Tongue (tissue), 3 donors: ENCODE measurements at places on chromosomes 3 and 15. TPM values are rescaled to one million over a fixed set of nuclear protein-coding genes. Genes with fewer than 3 reads are reported as not detected.

Gene XXYLT1
- total RNA-seq = 29.5 TPM

Gene PAQR9
- not detected for total RNA-seq

Gene SSUH2
- 2.2 TPM for total RNA-seq

Gene ZPLD1
- total RNA-seq = not detected

Gene GCNT3
- total RNA-seq = 5.3 TPM

GRCh38 chr3:69095636-69096035 is 10.9 kb downstream of the ARL6IP5 start:
- DNase-seq = no peak

DNA sequence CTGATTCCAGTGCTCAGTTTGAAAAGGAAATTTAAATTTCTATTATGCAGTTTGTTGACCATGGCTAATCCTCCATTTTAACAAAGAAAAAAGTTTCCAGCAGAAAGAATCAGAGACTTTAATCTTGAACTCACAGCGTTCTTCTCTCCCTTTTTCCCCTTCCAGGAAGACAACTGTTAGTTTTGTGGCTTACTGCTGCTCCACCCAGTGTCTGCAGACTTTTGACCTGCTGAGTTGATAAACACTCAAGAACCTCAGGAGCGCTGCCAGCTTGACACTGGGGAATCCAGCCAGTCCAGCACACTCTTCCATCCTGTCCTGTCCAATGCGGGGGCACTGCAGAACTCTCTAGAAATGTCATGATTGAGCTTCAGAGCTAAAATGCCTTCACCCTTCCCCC is 134.6 kb downstream of the LRRC28 start:
- DNase-seq = no peak

GRCh38 chr15:76199106-76200082 is 111.9 kb downstream of the ETFA start:
- DNase-seq = no peak

DNA sequence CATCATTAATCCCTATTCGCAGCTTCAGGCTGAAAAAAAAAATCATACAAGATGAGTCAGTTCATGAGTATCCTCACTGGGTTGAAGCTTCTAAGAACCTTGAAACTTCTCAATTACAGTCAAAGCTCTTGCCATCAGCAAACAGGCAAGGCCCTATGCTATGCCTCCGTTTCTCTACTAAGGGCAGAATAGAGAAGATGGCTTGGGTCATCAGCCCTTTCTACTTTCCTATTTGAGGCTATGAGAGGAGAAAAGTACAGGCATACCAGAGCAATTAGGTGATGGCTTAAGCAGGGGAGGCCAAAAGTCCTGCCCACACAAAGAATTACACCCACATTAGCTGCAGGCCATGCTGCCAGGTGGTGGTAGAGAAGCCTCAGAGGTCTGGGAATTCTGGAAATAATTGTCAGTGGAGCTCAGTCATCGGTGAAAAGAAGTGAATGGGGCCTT is 89.0 kb downstream of the MRPL46 start:
- no peak for DNase-seq

DNA sequence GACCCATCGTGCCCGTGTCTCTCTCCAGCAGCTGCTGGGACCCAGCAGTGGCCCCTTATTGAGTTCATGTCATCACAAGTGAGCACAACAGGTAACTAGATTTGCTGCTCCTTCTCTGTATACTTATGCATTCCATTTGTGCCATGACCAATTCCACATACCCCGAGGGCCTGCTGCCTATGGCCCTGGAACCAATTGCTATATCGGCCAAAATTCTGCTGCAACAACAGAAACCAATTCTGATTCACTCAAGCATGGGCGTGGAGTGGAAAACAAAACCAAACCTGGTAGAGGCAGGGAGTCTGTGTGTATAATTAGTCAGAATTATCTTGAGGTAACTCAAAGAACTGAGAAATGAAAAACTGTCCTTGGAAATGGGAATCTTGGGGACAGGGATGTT is 516.6 kb downstream of the EPHB1 start:
- DNase-seq = no peak

DNA sequence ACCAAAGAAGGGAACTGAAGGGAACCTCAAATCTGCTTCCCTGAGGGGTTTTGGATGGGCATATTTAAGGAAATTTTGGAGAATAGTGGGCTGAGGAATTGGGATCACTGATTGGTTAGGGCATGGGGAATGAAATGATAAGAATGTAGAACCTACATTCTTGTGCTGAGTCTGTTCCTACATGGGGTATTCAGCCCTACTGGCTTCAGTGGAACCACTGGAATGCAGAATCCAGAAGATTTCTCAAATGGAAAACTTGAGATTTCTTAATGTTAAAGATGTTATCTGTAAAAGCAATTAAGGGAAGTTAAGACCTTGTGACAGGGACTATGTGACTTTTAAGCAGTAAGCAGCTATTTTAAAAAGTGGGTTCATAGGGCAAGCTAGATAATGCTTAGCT is 1062.4 kb downstream of the AGBL1 start:
- DNase-seq = no peak

DNA sequence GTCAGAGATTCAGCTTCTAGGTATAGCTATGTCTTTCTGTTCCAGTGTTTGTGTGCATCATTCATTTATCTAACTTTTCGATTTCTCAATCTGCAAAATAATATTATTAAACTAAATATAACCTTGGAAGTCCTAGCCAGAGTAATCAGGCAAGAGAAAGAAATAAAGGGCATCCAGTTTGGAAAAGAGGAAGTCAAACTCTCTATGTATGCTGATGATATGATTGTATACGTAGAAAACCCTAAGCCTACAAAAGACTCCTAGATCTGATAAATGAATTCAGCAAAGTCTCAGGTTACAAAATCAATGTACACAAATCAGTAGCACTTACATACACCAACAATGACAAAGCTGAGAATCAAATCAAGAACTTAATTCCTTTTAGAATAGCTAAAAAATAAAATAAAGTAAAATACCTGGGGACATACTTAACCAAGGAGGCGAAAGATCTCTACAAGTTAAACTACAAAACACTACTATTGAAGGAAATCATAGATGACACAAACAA is 718.2 kb downstream of the NTRK3 start:
- no peak for DNase-seq

GRCh38 chr3:37718632-37719031 is 143.0 kb upstream of the CTDSPL start:
- no peak for DNase-seq

DNA sequence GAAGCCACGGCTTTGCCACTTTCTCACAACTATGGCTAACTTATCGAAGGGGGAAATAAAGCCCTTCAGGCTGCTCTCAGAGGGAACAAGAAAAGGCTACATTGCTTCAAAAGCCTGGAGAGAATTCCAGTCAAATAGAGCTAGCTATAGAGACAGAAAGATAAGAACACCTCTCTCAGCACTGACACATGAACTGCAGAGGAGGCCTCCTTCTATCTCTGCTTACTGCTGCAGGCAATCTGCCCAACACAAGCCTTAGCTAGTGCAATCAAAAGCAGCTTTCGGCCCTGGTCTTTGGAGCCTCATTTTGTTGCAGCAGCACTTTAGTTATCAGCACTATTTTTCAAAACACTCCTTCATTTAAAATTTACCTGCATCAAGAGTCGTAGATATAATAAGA is 118.4 kb upstream of the ROBO1 start:
- peak; percentile 19 for DNase-seq

DNA sequence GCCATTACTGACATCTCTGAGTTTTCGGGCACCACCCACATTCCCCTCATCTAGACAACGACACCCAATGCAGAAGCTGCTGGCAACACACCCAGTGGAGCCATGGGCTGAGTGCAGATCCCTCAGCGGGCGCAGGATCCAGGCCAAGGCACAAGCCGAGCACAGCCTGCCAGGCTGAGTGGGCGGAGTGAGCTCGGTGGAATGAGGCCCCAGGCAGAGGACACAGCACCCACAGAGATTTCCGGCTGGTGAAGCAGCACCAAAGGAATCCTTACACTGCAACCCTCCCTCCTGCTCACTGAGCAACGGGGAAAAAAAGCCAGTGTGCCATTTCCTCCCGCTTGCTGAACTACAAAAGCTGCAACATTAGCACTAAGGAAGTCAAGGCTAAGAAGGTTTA is 34.3 kb downstream of the ZMAT3 start:
- no peak for DNase-seq

DNA sequence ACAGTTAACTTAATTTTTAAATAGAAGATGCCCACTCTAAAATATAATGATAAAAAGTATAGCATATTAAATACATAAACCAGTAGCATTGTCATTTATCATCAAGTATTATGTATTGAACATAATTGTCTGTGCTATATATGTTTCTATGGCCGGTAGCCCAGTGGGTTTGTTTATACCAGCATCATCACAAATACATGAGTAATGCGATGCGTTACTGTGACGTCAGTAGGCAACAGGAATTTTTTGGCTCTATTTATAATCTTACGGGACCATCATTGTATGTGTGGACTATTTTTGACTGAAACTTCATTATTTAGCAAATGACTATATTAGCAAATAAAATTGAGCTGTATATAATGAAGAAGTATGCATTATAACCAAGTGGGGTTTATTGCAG is 82.1 kb downstream of the FLNB start:
- no peak for DNase-seq

GRCh38 chr3:127967316-127967715 is 52.3 kb downstream of the KBTBD12 start:
- DNase-seq = no peak

DNA sequence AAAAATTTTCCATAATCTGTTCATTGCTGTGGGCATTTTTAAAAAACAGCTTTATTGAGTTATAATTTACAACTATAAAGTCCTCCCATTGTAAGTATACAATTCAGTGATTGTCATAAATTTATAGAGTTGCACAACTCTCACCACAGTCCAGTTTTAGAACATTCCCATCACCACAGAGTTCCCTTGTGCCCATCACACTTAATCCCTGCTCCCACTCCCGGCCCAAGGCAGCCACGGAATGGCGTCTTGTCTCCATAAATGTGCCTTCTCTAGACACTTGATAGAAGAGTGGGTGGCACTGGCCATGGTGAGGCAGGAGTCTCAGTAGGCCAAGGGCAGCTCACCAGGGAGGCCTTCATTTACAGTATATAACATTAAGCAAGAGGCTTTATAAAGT is 6.3 kb downstream of the TSEN2 start:
- no peak for DNase-seq

DNA sequence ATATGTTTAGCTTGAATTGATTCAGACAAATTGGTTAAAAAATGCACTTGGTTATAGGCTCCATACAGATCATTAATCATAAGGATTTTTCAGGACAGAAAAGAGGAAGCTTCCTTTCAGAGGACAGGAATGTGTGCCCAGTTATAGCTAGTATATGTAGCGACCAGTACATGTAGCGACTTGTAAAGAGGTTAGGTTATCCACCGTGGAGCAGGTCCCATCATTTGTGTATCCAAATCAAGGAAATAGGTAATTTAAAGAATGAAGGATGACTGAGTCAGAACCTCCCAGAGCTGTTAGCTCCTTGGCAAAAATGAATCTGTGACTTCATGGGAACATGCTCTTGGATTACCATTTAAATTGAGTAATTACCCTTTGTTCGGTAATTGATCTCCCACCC is 15.8 kb upstream of the P2RY12 start:
- DNase-seq = no peak

DNA sequence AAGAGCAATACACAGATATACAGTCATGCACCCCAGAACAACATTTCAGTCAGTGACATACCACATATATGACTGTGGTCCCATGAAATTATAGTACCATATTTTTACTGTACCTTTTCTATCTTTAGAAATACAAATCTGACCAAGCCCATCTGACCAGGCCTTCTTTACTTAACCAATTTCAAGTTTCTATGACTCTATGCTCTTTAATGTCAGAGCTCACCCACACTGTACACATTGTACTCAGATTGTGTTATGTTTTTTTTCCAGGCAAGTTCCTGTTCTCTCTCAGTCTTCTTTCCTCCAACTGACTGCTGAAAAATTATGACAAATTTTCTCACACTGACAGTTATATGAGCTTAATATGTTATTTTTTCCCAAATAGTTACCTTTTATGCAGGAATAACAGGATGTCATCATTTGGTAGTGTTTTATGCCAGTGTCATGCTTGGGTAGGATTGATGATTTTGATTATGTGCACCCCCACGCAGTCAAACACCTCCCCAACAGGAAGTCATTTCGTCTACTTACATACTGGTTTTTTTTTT is 8.0 kb upstream of the CBLB start:
- no peak for DNase-seq

DNA sequence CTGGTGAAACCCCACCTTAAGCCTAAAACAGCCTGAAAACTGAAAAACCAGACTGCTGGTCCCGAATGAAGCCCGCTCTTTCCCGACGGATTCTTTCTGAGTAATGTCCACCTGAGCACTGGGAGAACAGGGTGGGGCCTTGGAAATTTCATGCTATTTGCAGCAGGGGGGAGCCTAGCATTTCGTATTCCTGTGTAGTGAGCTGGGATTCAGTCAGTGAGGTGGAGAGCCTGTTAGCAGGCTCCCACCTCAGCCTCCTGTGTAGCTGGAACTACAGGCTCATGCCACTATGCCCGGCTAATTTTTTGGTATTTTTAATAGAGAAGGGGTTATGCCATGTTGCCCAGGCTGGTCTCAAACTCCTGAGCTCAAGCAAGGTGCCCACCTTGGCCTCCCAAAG is 74.7 kb downstream of the CMTM8 start:
- DNase-seq = no peak

GRCh38 chr15:98525661-98526001 is 122.7 kb upstream of the IGF1R start:
- peak; percentile 74 for DNase-seq

DNA sequence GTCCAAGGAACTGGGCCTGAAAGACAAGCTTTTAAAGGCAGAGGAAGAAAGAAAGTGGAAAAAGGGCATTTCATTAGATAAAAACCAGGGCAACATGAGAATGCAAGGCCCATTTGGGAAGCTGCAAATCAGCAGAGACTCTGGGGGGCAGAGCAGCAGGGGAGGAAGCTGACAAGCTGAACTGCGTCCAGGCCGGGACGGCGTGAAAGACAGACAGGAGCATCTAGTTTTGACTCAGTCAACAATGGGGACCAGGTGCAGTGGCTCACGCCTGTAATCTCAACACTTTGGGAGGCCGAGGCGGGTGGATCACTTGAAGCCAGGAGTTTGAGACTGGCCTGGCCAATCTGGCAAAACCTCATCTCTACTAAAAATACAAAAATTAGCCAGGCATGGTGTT is 69.9 kb downstream of the CDC25A start:
- no peak for DNase-seq

DNA sequence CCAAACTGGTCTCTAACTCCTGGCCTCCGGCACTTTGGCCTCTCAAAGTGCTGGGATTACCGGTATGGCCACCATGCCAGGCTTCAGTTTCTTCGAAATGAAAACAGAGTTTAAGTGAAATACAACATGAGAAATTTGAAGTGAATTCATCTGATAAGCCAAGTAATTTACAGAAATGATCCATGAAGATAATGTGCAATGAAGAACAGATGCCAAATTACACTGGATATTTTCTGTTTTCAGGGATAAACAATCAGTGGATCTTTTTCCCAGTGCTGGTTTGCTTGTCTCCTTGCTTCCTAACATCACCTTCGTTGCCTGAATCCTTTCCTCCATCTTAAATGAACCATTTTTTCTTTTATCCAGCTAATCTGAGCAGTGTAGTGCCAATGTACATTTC is 46.2 kb upstream of the SUCLG2 start:
- no peak for DNase-seq
